Kasumi-1 (cell line): ENCODE measurements at places on chromosomes 1 and 21.

GRCh38 chr1:57423135-57423655, 665 bp downstream of the DAB1 start:
- no peak for DNase-seq

DNA sequence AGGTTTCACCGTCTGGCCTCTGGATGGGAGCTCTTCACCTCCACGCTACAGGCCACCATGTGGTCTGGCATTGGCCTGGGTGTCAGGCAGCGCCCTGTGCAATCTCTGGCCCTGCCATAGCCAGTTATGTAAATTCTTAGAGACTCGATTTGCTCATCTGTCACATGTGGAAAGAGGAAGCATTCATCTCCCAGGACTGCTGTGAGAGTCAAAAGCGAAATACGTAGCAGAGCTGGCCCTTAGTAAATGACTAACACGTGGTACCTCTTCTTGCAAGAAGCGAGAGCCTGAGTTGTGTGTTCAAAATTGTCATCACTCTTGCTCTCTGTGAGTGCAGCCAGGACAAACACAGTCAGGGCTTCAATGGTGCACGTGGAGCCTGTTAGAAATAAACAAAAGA, 159.0 kb upstream of the BACE2 start:
- no peak for DNase-seq

- DNase-seq = no peak
These were observed at the start of gene S100A6 for GRCh38 chr1:153535242-153536011. Gene S100A6 (minus strand): TSS chr1:153535991. CDS start chr1:153535339, 652 bp downstream.

DNA sequence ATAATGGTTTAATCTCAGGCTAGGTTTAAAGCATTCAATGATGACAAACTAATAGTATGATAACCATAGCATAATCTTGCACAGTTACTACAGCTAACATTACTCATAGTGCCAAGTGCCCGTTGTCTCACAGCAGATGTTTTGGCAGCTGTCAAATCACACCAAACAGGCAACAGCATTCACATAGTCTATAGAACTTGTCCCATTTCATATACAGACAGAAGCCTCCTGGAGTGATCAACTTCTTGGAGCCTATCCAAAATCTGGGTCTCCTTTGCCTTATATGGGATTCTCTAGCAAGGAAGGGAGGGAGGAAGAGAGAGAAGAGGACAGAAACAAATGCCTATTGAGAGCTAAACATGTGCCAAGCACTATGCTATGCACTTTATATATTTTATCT, 250.6 kb upstream of the ZP4 start:
- DNase-seq = no peak

DNA sequence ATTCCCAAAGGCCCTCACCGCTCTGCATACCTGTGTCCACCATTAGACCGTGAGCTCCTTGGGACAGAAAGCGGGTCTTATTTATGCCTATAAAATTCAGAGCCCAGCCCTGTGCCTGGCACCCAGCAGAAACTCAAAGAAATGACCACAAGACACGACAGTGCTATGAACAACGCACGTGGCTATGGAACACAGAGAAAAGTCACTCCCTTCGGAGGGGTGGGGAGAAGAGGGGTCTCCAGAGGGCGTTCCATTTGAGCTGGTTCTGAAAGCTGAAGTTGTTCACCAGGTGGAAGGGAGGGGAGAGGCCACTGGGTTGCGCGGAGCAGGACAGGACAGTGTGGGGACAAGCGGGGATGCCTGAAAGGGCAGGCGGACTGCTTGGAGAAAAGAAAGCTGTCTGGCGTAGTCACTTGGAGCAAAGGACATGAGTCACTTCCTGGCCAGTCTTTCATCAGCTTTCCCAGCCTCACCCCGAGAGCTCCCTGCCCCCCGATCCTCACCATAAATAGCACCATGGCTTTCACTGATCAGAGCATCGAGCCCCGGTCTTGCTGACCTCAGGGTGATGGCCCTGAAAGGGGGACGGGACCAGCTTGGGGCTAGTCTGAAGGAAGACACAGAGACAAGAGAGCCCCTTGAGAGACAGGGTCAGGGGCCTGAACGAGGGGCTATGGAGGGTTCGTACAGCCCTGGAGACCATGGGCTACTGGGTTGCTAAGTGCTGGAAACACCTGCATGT, 28.5 kb downstream of the ECE1 start:
- DNase-seq = peak; percentile 65
